ENCODE measurements at places on chromosomes 6 and 20.

DNA sequence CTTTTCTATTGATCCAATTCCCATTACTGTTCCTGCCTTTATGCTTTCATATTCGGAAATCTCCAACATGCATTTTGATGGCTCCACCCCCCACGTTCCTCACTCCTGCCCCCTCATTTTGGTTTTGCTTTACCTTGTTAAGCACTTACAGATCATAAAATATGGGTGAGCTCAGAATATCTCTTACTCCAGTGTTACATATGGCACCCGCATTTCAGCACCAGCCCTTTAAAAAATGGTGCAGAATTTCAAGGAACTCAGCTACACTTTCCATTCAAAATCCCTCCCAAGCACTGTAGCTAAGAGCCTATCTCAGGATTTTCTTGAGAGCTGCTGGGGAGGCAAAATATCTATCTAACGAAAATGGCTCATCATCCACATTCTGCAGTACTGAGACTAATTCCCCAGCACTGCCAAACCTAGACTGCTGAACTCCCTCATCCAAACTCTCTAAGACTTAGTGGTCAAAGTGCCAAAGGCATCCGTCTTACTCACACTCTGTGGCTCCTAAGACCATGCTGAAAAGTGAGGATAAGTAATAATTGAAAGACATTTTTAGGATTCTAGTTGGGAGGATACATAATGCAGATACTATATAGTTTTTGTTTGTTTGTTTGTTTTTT is 7.8 kb downstream of the SGK1 start:
- DNase-seq: no peak

GRCh38 chr20:32971703-32972161 is 32.5 kb downstream of the SUN5 start:
- no peak for DNase-seq

GRCh38 chr6:46011188-46012085 is 4.2 kb downstream of the CLIC5 start:
- DNase-seq: peak; percentile 68

- no peak for DNase-seq
Measured at GRCh38 chr6:53547166-53547810, 2.4 kb upstream of the GCLC start.

- no peak for DNase-seq
Measured at GRCh38 chr6:87481931-87482330, 9.2 kb downstream of the SLC35A1 start.

- no peak for DNase-seq
Measured at GRCh38 chr6:116133453-116133852, 7.5 kb upstream of the COL10A1 start.

- DNase-seq: no peak
Measured at GRCh38 chr20:46835418-46835817, 59.2 kb upstream of the EYA2 start.

- no peak for DNase-seq
Measured at GRCh38 chr20:1973601-1974440, 20.0 kb downstream of the PDYN start.

DNA sequence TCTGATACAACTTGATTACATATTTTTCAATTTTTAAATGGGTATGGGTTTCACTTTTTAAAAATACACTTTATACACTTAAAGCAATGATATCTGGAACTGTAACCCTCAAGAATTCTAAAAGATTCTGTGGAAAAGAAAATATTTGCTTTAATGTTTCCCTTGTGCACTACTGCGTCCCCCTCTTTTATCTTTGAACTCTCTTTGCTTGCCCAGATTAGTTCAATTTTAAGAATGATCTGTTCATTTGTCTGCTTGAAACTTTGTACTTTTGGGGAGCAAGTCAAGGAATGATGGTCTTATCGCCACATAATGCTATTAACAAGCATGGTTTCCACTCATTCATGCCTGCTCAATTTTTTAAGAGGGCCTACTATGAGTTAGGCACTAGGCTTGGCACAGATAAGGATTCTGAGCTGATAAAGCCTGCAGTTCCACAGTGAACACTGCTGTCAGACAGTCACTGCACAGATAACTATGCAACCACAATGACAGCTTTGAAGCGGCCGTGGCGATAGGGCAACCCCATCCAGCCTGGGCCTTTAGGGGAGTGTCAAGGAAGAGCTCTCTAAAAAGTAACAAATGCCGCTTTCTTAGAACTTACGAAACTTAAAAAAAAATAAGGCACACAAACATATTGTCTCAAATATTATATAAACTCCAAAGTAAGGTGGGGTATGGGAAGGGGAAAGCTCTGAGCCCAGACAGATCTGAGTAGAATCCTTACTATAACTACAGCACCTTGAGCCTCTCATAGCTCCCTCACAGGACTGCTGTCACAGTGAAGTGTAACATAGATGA is 29.7 kb downstream of the FYN start:
- DNase-seq: peak; percentile 75

Data from stimulated activated CD4-positive, alpha-beta T cell treated with anti-CD3 and anti-CD28 coated beads, Interleukin-1b, Interleukin-23, amount 100 ng/mL, for 48 hours (primary cell).